ENCODE measurements at places on chromosomes 7 and 10.
A peak's percentile ranks its signal among the peaks of the same experiment; 100 is the strongest.

DNA sequence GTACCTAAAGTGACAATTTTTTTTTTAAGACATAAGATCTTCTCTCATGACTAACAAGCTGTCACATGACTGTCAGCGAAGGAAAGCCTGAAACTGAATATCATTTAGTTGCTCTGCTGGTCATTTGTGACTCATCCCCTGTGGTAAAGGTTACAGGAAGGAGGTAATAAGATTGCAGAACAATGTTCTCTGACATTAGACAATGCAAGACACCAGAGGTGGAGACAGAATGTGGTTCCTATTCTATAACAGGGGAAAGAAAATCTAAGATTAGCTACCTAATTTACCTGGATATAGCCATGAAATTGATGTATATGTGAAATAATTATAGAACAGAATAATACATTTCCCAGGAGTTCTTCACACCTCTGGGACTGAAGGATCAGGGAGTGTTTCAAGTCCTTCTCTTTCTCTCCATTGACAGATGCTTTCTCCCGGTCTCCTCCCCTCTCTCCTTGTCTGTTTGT, 47.7 kb downstream of the LRGUK start:
- no peak overlapping the region for H3K27ac ChIP-seq
- DNase-seq: no peak
- H3K4me3 ChIP-seq: no peak overlapping the region
- H3K36me3 ChIP-seq: no peaks in the 10 kb centered on the region

GRCh38 chr7:41874201-41874785, 171.4 kb upstream of the INHBA start:
- no peaks in the 10 kb centered on the region for H3K36me3 ChIP-seq
- H3K27ac ChIP-seq: no peak overlapping the region
- no peak overlapping the region for H3K4me3 ChIP-seq
- H3K4me1 ChIP-seq: no peaks in the 10 kb centered on the region
- DNase-seq: no peak

DNA sequence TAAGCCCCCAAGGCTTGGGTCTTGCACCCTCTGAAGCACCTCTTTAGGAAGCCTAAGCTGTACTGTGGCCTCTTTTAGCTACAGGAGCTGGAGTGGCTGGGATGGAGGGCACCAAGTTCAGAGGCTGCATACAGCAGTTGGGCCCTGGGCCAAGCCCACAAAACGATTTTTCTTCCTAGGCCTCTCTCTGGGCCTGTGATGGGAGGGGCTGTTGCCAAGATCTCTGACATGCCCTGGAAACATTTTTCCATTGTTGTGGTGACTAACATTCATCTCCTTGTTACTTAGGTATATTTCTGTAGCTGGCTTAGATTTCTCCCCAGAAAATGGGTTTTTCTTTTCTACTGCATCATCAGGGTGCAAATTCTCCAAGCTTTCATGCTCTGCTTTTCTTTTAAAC, 375.7 kb upstream of the NPSR1 start:
- H3K4me3 ChIP-seq: no peak overlapping the region
- no peak overlapping the region for H3K27ac ChIP-seq
- DNase-seq: no peak
- H3K4me1 ChIP-seq: no peaks in the 10 kb centered on the region
- H3K27me3 ChIP-seq: no peaks in the 10 kb centered on the region

DNA sequence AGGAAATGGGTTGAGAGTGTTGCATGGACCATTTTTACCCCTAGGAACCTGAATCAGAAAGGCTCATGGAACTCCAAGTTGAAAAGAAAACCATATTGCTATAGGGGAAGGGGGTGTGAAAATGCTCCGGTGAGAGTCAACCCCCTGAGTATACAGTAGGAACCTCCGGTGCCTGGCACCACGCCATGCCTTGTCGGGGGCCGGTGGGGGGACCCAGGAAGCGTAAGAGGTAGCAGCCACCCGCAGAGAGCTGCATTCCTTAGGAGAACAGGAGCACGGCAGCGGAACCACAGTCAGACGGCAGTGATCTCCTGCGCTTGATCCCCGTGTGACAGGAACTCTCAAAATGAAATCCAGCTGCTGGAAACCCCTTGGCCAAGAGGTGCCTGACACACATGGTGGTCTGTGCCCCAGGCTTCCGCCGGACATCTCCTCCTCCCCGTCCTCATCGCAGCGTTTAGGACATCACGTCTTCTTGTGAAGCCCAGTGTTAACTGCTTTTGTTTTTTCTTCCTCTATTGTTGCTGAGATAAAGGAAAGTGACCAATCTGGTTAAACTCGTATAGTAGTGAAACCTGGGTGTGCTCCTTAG, 186.8 kb downstream of the CELF2 start:
- H3K27ac ChIP-seq: peak overlapping the region; percentile 21
- H3K36me3 ChIP-seq: peaks cover 91% of the 10 kb centered on the region
- no peaks in the 10 kb centered on the region for H3K27me3 ChIP-seq
- DNase-seq: no peak
- H3K4me3 ChIP-seq: no peak overlapping the region

- H3K4me3 ChIP-seq: peak within 1 kb of the TSS; percentile 19
- H3K4me1 ChIP-seq: peaks cover 9% of the 10 kb centered on the region
- DNase-seq: no peak
- no peaks in the 10 kb centered on the region for H3K36me3 ChIP-seq
- peaks cover 37% of the 10 kb centered on the region for H3K27me3 ChIP-seq
Observed at GRCh38 chr7:23246555-23246954, at the start of gene GPNMB. Gene GPNMB (plus strand): TSS chr7:23246775. CDS start chr7:23246858, 83 bp downstream.
